NT2/D1 (cell line): ENCODE measurements at places on chromosomes 7 and 10.
A peak's percentile ranks its signal among the peaks of the same experiment; 100 is the strongest.

GRCh38 chr7:32879460-32879859, 12.1 kb downstream of the KBTBD2 start:
- DNase-seq: no peak

GRCh38 chr10:34845070-34845469, 30.0 kb upstream of the PARD3 start:
- no peak for DNase-seq

DNA sequence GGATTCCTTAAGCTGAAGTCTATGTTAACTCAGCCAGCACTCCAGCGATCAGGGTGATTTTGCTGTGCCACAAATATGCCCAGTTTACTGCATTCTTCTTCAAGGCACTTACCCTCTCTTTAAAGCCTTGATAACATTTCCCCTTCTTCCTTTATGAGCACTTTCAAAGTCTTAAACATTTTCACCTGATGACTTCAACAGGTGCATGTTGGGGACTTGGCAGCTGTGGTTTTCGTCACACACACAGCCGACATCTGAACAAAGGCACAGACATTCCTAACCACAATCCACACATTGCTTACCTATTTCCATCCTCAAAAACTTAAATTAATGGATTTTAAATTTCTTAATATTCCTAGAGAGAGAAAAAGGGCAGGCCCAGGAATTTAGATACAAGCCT, 331.5 kb downstream of the CRPPA start:
- no peak for DNase-seq

GRCh38 chr7:111752022-111752582, 189.8 kb upstream of the IMMP2L start:
- peak; percentile 60 for DNase-seq

- DNase-seq: no peak
These were observed 365 bp downstream of the YME1L1 start for GRCh38 chr10:27153845-27154193.

DNA sequence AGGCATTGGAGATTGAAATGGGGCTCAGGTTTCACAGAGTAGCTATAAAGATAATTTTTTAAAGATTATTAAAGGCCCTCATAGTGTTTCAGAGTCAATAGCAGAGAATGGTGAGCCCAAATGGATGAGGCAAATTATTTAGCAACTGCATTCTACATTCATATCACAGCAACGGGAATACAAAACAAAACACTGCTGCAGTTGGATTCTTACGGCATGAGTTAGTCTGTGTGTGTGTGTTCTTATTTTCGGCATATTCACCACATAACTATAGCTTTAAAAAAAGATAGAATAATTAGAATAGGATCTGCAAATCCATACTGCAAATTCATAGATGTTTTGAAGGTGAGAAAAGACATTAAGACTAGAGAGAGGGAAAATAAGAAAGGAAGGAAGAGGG, 66.0 kb downstream of the SUGCT start:
- no peak for DNase-seq

GRCh38 chr10:127142136-127142535, 54.3 kb downstream of the INSYN2A start:
- no peak for DNase-seq

GRCh38 chr10:129601737-129602136, 134.7 kb downstream of the MGMT start:
- DNase-seq: no peak

DNA sequence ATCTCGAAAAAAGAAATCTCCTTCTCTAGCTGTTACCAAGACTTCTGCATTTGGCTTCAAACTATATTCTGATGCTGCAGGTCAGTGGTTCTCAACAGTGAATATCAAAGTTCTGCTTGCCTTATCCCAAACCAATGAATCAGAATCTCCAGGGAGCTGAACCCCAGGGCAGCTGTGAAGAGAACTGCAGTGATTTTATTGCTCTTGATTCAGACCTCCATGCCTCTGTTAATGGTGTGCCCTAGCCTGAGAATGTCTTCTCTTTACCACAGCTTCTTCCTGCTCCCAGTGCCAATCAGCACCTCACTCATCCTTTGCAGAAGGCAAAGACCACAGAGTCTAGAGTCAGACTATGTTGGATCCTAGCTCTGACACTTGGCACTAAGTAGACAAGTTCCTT, 46.2 kb upstream of the MRLN start:
- no peak for DNase-seq

DNA sequence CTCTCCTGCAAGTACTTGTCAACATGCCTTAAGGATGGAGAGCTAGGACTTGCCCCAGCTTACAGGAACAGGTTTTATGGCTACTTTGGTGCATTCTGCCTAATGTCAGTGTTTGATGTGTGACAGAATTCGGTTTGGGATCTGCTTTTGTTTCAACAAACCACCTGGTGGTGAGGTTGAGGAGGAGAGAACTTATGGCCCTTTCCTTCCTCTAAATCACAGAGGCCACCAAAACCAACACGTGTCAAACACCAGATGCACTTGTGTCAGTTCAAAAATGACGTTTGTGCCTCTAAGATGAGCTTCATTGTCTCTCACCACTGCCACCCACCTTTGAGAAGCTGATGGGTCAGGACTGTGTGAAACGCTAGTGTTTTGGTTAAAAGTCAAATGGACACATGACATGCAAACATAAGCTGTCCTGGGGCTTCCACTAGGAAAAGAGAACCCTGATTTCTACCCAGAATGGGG, 83.9 kb downstream of the OSBPL3 start:
- DNase-seq: no peak

DNA sequence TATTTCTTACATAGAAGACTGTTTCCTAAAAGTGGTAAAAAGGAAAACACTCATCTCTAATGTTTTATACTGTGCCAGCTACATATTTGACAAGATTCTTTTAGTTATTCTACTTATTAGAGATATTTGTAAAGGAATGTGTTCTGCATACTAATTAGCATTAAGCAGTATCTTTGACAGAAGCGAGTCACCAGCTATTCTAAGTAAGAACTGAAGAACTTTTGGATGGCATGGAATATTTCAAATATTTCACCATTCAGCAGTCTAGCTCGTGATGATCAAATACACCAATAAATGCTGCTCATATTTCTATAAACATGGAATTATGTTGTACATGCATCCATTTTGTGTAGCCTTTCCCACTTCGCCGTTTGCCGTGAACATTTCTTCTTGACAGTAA, 241.6 kb upstream of the TCF7L2 start:
- DNase-seq: no peak

DNA sequence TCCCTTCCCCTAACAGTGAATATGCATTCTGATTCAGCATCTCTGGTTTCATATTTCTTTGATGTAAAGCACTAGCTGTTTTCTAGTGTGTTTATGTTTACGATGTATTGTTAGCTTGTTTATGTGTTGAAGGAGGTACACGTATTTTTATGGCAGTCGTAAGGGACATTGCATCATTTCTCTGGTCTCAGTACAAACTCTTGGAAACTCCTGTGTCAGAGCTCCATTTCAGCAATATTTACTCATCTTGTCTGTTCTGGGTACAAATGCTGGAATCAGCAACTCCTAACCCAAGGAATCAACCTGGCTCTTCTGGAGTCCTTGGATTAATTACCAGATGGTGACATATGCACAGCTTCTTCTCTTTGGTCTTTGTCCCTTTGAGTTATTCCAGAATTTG, 270.0 kb upstream of the PLXDC2 start:
- DNase-seq: no peak

DNA sequence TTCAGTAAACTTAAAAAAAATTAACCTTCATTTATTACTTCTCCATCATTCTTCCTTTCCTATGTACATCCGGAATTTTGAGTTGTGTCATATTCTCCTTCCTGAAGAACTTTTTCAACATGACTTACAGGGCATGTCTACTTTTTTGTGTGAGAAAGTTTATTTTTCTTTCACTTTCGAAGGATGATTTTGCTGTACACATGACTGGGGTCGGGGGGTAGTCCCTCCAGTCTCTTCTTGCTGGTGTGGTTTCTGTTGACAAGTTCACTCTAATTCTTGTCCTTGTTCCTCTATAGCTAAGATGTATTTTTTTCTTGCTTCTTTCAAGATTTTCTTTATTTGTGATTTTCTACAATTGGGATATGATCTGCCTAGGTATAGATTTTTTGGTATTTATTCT, 55.8 kb downstream of the INPP5A start:
- DNase-seq: no peak

DNA sequence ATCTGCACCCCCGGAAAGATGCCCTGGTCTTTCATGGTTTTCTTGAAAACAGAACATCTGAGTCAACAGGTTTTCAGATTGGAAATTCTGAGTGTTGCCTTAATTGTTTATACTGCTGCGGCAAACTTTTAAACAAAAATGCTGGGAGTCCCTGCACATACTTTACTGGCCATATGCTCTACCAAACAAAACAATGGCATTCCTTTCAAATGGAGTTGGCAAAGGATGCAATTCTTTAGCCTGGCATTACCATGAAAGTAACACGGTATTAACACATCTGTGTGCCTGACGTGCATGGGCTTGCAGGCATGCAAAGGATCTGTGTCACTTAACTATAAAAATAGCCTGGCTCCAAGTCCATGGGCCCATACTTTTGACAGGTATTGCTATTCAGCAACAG, 4.2 kb downstream of the INHBA start:
- no peak for DNase-seq

GRCh38 chr10:124992462-124993344, 50.8 kb downstream of the ZRANB1 start:
- DNase-seq: peak; percentile 38

GRCh38 chr7:157480371-157481050, 143.7 kb downstream of the DNAJB6 start:
- DNase-seq: no peak

- no peak for DNase-seq
These were observed 16.0 kb upstream of the GALNTL5 start for GRCh38 chr7:151940048-151940811.

DNA sequence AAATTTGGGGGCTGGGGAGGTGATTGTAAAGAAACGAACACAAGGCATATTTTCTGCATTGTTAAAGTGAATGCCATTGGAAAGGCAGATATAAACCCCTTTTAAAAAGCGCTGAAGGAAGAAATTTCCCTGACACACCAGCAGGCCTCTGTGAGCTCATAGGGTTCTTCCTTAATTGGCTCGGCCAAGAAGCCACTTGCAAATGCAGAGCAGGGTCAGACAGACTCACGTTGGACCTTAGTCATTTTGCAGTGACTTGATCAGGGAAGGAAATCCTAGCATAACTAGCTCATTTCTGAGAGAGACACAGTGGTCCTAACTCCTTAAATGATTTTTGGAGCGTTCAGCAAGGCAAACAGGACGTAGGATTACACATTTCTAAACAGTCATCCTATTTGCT, 1461.4 kb downstream of the GATA3 start:
- DNase-seq: no peak

- DNase-seq: no peak
These were observed 45.9 kb upstream of the ELAPOR2 start for GRCh38 chr7:87105401-87105800.

GRCh38 chr7:151900986-151901621, 24.2 kb upstream of the PRKAG2 start:
- no peak for DNase-seq

- no peak for DNase-seq
These were observed 216.1 kb downstream of the GLRX3 start for GRCh38 chr10:130352291-130352645.

GRCh38 chr7:127792528-127793342, 140.7 kb downstream of the SND1 start:
- DNase-seq: peak; percentile 25

DNA sequence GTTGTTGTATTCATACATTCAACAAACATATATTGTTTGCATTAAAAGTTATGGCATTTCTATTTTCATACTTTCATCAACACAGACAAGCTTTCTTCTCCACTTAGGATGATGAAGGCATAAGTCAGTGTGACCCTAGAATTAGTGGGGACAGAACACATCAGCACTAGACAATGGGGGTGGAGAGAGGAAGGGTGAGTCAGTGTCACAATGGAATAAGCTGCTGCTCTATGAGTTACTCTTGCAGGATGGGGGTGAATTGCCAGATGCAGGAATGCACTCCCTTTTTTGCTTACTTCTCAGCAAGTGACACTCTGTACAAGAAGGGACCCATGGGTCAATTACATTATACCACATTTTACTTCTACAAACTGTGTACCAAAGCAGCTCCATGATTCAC, 74.0 kb downstream of the DGKI start:
- DNase-seq: no peak

DNA sequence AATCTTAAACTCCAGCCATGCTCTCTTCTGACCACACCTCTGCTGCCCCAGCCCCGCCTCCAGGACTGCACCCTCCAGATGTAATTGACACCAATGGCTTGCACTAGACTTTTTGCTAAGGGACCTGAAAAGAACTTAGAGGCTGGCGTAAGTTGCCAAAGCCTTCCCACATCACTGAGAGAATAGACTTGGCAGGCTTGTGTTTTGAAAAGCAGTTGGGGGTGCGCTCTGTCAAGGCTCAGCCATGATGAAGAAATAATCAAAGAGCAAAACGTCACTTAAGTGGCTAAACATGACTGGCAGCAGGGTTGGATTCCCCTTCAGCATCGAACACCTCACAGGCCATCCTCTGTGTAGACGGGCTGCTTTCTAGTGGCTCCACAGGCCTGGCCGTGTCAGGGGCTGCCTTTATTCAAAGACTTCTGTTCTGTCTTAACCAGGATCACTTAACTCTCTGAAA, 195.2 kb upstream of the C7orf33 start:
- DNase-seq: no peak

DNA sequence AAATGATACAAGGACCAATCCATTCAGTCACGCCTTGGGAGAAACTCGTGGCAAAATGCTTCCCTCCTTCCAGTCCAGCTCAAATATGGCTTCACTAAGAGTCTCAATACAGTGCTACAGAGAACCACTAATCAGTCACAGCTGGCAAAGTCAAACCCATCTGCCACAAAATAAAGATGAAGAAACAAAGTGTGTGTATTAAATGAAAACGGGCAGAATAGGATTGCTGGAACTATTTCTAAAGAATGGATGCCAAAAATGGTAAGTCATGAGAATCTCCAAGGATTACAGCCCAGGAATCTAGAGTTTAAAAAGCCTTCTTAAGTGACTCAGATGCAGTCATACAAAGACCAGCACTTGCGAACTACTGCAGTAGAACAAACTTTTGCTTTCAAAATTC, 61.9 kb downstream of the CACUL1 start:
- DNase-seq: no peak

- no peak for DNase-seq
These were observed 2.1 kb upstream of the C10orf71 start for GRCh38 chr10:49296836-49297235.

- DNase-seq: no peak
These were observed 26.5 kb downstream of the MPP7 start for GRCh38 chr10:28276384-28276783.

DNA sequence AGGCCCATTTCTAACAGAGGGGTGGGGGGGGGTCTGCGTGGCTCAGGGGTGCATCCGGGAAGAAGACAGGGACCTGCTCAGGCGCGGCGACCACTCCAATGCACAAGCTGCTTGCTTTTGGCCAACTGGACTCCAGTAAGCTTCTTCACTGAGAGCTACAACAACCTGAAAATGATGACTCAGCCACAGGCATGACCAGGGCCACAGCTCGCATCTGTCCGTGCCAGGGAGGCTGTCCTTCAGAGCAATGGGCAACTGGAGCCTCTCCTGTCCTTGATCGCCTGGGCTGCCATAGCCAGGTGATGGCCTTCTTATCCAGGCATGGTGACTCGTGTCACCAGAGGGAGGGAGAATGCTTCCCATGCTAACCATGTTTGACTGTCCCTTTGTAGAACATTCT, 81.6 kb upstream of the RNF32 start:
- no peak for DNase-seq
